Stimulated activated CD4-positive, alpha-beta T cell treated with anti-CD3 and anti-CD28 coated beads, Interleukin-15, amount 100 ng/mL, for 1 hour (primary cell): ENCODE measurements at places on chromosomes 7 and 10.

DNA sequence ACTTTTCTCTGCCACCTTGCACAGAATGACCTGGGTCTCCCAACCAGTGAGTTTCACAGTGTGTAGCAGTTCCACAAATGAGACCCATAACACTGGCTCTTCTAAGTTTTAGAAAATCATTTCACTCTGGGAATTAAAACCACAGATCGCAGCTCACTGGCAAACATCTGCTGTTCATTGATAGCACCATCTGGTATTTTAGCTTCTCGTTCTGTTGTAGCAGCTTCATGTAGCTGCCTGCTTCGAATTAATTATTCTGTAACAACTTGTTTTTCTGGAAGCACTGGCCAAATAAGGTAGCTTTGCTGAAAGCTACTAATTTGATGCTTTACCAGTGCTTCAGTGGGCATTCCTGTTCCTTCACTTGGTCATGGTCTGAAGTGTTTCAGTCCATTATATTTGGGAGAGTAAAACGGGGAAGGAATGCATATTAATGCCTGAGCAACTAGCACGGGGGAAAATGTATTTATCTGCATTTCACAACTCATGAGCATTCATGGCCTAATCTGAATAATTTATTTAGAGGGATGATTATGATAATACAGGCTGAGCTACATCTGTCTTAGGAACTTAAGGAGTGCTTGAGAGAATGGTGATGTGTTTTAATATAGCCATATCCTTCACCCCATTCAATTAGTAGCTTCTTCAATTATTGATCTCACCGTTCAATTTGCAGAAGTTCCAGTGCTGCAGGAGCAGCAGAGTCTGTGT is 447.4 kb downstream of the XPNPEP1 start:
- DNase-seq = no peak

GRCh38 chr10:3671386-3671955 is 113.5 kb downstream of the KLF6 start:
- no peak for DNase-seq

DNA sequence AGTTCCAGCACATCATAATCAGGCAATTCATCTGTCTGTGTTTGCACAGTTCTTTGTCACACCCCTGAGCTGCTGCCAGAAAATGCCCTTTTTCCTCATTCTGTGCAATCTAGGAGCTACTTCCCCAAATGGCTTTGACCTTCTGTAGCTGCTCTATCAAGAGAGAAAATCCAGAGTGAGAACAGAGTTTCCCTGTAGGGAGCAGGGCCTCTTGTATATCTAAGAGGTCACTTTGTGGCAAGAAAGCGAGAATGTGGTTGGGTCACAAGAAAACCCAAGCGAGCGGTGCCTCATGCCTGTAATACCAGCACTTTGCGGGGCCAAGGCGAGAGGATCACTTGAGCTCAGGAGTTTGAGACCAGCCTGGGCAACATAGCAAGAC is 24.3 kb downstream of the SLC29A3 start:
- DNase-seq = no peak

DNA sequence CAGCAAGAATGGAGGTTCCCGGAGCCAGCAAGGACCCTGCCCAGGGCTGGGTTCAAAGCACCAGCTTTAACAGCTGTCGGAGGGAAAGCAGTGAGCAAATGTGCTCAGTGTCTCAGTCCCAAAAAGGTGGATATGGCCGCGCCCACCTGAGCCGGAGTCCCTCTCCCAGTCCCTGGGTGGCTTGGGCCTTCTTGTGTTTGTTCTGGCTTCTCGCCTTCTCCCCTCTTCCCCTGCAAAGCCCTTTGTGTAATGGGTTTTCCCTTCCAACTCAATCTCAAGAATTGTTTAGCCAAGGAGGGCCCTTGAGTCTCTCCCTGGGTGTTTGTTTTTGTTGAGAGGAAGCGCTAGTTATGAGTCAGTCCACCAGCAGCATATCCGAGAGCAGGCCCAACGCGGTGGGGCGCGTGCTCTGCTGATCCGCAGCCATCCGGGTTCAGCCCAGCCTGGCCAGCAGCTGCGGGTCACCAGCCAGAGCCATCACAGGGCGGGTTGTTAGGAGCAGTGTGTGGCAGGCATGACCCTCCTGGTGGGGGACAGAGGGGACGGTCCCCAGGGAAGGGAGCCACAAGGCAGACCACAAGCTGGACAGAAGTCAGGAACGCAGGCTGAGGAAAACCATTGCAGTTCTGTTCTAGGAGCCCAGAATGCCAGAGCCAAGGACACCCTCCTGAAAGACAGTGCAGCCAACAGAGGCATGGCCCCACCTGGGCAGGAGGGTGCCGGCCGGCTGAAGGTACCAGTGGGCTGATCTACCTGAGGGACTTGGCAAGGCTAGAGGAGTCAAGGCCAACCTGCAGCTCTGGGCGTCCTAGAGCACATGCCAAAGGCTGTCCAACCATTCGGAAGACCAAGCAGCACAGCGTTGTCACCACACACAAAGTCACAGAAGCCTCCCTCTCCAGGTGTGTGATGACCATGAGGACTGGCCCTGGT is 21.3 kb downstream of the CALML3 start:
- DNase-seq = no peak

- no peak for DNase-seq
Observed at GRCh38 chr7:123643495-123644441, 11.9 kb upstream of the LMOD2 start.
